Psoas muscle (tissue), 8 donors: ENCODE measurements at places on chromosomes 12 and 14. TPM values are rescaled to one million over a fixed set of nuclear protein-coding genes. Genes with fewer than 3 reads are reported as not detected.

The PRB2 gene
- total RNA-seq, result not detected

The PTCSC3 gene
- not detected for total RNA-seq

The CATSPERB gene
- total RNA-seq, result 0.52 TPM

The TXNDC16 gene
- 1.8 TPM for total RNA-seq

The FGF6 gene
- 4.1 TPM for total RNA-seq

The SYT1 gene
- total RNA-seq, result 0.34 TPM

The PLBD1 gene
- 8.2 TPM for total RNA-seq

The APAF1 gene
- total RNA-seq, result 4.3 TPM

The MYO1A gene
- total RNA-seq, result 0.20 TPM

The OR4E2 gene
- total RNA-seq, result not detected

DNA sequence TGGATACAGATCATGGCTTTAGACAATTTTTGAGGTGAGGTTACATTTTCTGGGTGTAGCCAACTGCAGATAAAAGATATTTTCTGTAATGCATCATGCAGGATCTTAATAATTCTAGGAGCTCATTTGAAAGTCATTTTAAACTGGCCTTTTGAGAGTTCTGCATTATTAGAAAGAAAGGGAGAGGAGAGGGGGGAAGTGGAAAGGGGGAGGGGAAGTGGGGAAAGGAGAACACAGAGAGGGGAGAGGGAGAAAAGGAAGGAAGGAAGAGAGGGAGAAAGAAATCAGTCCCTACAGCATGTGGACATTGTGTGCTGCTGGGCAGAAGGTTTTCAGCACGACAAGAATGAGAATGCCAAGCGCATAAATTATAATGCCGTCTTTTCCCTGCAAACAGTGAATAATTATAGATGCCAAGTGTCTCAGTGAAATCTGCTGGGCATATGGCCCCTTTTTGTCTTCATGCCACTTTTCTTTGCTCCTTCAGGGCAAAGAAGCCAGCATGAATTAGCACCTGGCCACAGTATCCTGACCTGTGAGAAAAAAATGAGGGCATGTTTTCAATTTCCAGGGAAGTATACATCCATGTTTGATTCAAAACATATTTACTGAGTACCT lies 22.7 kb upstream of the PPP2R5C start:
- H3K27me3 ChIP-seq, result no peaks in the 10 kb centered on the region
- H3K4me3 ChIP-seq, result no peak overlapping the region
- no peaks in the 10 kb centered on the region for H3K4me1 ChIP-seq
- DNase-seq, result no peak
- no peaks in the 10 kb centered on the region for H3K36me3 ChIP-seq

- DNase-seq, result no peak
- H3K36me3 ChIP-seq, result no peaks in the 10 kb centered on the region
- no peak overlapping the region for H3K27ac ChIP-seq
- no peaks in the 10 kb centered on the region for H3K4me1 ChIP-seq
- no peak overlapping the region for H3K4me3 ChIP-seq
Measured at GRCh38 chr12:31868965-31869364, 90.2 kb upstream of the RESF1 start.

GRCh38 chr12:91249518-91250272 lies 67.1 kb upstream of the DCN start:
- H3K36me3 ChIP-seq, result no peaks in the 10 kb centered on the region
- no peaks in the 10 kb centered on the region for H3K27me3 ChIP-seq
- no peak overlapping the region for H3K4me3 ChIP-seq
- no peak overlapping the region for H3K27ac ChIP-seq
- no peaks in the 10 kb centered on the region for H3K4me1 ChIP-seq
- DNase-seq, result no peak

DNA sequence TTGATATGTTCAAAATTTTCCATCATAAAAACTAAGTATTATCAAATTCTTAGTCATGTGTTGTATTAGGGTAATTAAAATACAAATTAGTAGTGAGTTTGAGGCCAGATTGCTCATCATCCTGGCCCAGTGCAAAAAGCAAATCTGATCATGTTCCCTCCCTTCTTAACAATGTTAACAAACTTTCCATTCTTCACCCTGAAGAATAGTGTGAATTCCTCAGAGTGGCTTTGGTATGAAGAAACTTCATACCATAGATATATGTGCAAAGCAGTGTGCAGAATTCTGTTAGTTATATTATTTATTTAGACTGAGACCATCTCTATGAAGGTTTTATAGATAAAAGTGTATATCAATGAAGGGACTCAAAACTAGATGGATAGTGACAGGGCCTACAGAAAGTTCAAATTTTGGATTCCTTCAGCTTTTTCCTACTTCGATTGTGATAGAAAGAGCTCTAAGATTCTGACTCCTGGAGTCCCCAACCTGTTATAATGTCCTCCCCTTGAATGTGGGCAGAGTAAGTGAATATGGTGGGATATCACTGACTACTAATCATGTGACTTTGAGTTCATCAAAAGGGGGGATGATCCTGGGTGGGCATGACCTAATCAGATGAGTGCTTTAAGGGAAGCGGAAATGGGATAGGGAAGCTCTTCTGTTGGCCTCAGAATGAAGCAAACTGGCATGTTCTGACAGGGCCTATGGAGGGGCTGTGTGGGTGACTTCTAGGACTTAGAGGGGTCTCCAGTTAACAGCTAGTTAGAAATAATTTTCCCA lies 271.4 kb downstream of the BTG1 start:
- H3K4me1 ChIP-seq, result no peaks in the 10 kb centered on the region
- DNase-seq, result no peak
- H3K36me3 ChIP-seq, result no peaks in the 10 kb centered on the region
- H3K27ac ChIP-seq, result no peak overlapping the region

DNA sequence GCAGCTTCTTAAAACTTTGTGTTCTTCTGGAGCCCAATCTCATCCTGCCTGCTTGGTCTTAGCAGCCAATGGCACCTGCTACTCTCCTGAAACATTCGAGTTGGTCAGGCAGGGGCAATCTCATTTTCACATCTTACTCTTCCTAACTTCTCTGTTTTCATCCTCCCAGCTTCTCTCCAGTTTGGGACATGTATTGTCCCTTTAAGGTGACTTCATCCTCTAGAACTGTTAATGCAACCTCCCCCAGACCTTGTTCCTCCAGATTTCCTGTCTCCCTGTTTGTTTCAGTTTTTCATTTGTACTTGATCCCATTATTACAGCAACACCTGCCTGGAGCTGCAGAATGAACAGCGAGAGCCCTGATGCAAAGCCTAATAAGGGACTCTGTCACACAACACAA lies 31.3 kb downstream of the SERPINA11 start:
- no peak overlapping the region for H3K27ac ChIP-seq
- no peak for DNase-seq
- peaks cover 7% of the 10 kb centered on the region for H3K27me3 ChIP-seq
- H3K4me3 ChIP-seq, result no peak overlapping the region
- H3K4me1 ChIP-seq, result no peaks in the 10 kb centered on the region

DNA sequence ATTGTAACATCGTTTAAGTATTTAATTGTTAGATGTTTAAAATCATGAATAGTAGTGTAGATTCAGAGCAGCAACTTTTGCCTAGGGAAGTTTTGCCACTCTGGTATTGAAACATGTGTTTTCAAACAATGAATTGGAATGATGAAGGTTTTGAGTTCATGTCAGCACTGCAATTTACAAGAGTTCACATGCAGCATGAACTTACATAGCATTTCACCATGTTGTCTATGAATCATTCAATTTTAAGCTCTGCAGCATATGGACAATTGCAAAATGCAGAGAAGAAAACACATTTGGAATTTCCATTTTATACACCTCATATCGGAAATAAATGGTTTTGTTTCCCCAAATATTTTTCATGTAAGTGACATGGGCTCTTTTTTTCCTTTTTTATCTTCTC lies 170.7 kb upstream of the CDKN3 start:
- H3K27me3 ChIP-seq, result no peaks in the 10 kb centered on the region
- no peaks in the 10 kb centered on the region for H3K4me1 ChIP-seq
- H3K27ac ChIP-seq, result no peak overlapping the region
- no peak for DNase-seq
- no peak overlapping the region for H3K4me3 ChIP-seq

DNA sequence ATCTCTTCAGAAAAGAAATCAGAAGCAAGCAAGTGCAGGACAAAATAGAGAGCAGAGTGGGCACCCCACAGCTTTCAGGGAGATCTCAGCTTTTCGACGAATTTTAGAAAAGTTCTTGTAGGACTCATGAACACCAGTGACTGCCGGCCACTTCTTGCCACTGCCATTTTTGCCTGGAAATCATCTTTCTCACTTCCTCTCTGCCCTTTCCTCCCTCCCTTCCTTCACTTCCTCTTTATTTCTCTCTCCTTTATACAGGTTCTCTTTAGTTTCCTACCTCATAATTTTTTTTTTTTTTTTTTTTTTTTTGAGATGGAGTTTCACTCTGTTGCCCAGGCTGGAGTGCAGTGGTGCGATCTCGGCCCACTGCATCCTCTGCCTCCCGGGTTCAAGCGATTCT lies 185.6 kb downstream of the APAF1 start:
- no peaks in the 10 kb centered on the region for H3K4me1 ChIP-seq
- no peak overlapping the region for H3K27ac ChIP-seq
- H3K27me3 ChIP-seq, result no peaks in the 10 kb centered on the region
- no peak for DNase-seq

DNA sequence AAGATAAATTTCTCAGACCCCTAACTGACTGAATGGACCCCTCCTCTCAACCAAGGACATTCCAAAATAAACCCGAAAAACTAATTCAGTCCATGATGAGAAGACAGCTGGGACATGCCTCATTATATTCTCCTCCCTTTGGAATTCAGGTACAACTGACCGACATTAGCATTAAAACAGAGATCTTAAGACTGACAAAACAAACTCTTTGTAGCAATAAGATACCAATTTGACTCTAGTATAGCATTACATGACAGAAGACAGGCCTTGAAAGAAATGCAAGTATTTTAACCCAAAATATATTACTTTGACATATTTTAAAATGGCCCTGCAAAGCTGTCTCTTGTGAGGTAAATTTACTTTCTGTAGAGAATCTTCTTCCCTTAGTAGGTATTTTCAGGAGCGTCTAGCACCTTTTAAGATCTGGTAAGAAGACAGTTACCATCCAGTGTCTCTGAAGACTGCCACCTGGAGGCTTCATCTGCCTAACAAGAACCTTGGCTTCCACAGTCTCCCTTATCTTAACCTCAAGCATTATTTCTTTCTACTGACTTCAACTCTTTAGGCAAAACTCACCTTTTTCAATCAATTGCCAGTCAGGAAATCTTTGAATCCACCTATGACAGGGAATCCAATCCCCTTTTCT lies 957.5 kb downstream of the SLC6A15 start:
- H3K27ac ChIP-seq, result no peak overlapping the region
- no peak for DNase-seq
- H3K4me1 ChIP-seq, result no peaks in the 10 kb centered on the region
- no peaks in the 10 kb centered on the region for H3K27me3 ChIP-seq
- H3K36me3 ChIP-seq, result no peaks in the 10 kb centered on the region

GRCh38 chr12:114420944-114421335 lies 15.0 kb upstream of the TBX5 start:
- H3K4me3 ChIP-seq, result no peak overlapping the region
- no peak overlapping the region for H3K27ac ChIP-seq
- H3K27me3 ChIP-seq, result peaks cover 2% of the 10 kb centered on the region
- H3K36me3 ChIP-seq, result no peaks in the 10 kb centered on the region
- no peak for DNase-seq

GRCh38 chr14:73403181-73403752 lies 55.1 kb downstream of the NUMB start:
- no peaks in the 10 kb centered on the region for H3K27me3 ChIP-seq
- H3K4me1 ChIP-seq, result peaks cover 3% of the 10 kb centered on the region
- no peak for DNase-seq
- no peaks in the 10 kb centered on the region for H3K36me3 ChIP-seq

DNA sequence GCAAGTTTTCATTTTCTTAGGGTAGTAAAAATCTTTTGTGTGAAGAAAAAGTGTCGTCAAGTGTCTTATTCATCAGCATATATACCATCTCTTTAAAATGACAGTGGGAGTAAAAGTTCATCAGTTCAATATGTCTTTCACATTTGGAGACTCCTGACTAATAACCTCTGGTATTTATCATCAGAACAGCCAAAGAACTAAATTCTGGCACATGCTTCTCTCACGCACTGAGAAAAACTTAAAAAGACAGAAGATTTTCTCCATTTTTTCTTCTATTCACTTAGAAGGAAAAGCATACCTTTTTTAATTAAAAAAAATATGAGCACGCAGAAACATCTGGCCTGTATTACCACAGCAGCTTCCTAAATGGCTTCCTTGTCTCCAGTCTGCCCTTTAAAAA lies 265.7 kb downstream of the AKAP6 start:
- H3K4me3 ChIP-seq, result no peak overlapping the region

GRCh38 chr14:77158175-77158881 lies 16.7 kb upstream of the ZDHHC22 start:
- H3K4me3 ChIP-seq, result no peak overlapping the region
- H3K4me1 ChIP-seq, result no peaks in the 10 kb centered on the region
- H3K27me3 ChIP-seq, result peaks cover 5% of the 10 kb centered on the region

GRCh38 chr14:94341656-94342333 lies 18.7 kb upstream of the SERPINA6 start:
- DNase-seq, result no peak
- no peaks in the 10 kb centered on the region for H3K36me3 ChIP-seq
- no peak overlapping the region for H3K4me3 ChIP-seq

DNA sequence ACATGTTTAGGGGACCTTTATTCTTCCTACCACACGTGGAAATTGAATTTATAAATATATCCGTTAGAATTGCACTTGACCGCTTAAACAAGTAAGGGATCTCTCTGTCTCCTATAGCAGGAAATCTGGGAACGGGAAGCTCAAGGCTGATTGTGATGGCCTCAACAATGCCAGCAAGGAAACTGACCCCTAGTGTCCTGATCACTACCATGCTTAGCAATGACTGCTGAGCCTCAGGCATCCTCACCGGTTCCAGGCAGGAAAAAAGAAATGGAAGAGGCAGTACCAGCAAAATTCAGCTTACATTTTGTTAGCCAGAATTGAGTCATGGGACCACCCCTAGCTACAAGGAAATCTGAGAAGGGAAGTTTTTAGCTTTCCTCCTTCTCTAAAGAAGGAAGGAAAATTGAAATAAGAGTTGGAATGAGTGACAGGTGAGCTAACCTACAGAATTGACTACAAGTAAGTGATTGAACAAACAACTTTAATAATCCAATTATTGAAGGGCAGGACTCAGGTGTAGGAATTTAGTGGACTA lies 43.9 kb upstream of the AMN1 start:
- H3K27me3 ChIP-seq, result no peaks in the 10 kb centered on the region
- no peak overlapping the region for H3K4me3 ChIP-seq
- no peak for DNase-seq
- H3K4me1 ChIP-seq, result no peaks in the 10 kb centered on the region
- H3K36me3 ChIP-seq, result no peaks in the 10 kb centered on the region

DNA sequence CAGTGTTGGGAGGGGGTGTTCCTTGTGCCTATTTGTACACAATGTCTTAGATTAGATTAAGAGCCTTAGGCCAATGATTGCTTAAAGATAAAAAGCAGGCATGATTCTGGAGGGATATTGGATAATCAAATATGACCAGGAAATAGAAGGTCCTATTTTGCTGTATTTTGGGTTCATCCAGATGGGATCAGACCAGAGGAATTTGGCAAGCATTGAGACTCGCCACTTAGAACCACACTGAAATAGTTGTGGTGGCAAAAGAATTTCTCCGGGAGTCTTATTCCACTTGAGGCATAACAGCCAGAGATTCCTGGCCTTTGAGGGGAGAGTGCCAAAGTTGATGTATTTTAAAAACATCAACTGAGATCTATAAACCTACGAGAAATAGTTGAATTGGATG lies 327.2 kb downstream of the RAD51B start:
- no peak overlapping the region for H3K4me3 ChIP-seq
- H3K36me3 ChIP-seq, result no peaks in the 10 kb centered on the region
- peaks cover 56% of the 10 kb centered on the region for H3K4me1 ChIP-seq

- no peak overlapping the region for H3K27ac ChIP-seq
- no peak for DNase-seq
- H3K27me3 ChIP-seq, result no peaks in the 10 kb centered on the region
- H3K4me3 ChIP-seq, result no peak overlapping the region
- no peaks in the 10 kb centered on the region for H3K36me3 ChIP-seq
Measured at GRCh38 chr14:22225516-22226140, 363.4 kb downstream of the DAD1 start.
